Regular cardiac myocyte (primary cell): ENCODE measurements at places on chromosomes 3 and 15. TPM values are rescaled to one million over a fixed set of nuclear protein-coding genes. Genes with fewer than 3 reads are reported as not detected.

Gene PCOLCE2
- 27.8 and 73.6 TPM in 2 replicates for total RNA-seq

Gene NRG4
- total RNA-seq = 0.56 TPM in 1 of 2 replicates, not detected in the other

Gene EOMES
- total RNA-seq = not detected in 2 replicates

Gene NTRK3
- total RNA-seq = 0.19 and 3.1 TPM in 2 replicates

Gene BFSP2
- not detected in 2 replicates for total RNA-seq

Gene ETFA
- total RNA-seq = 122 and 137 TPM in 2 replicates

Gene LRRIQ4
- 0.19 TPM in 1 of 2 replicates, not detected in the other for total RNA-seq

Gene SIDT1
- 0.28 and 0.77 TPM in 2 replicates for total RNA-seq

Gene XCR1
- not detected in 2 replicates for total RNA-seq

Gene POPDC2
- 0.56 and 0.58 TPM in 2 replicates for total RNA-seq

Gene EIF2B5
- total RNA-seq = 29.3 and 39.1 TPM in 2 replicates

Gene KNG1
- total RNA-seq = not detected in 2 replicates

Gene ADAM10
- 141 and 183 TPM in 2 replicates for total RNA-seq

Gene GXYLT2
- total RNA-seq = 13.6 and 54.7 TPM in 2 replicates

Gene SI
- not detected in 2 replicates for total RNA-seq

Gene OSBPL10
- 6.7 and 19.2 TPM in 2 replicates for total RNA-seq

Gene ELL3
- 1.7 and 1.9 TPM in 2 replicates for total RNA-seq

Gene GOLGA6D
- total RNA-seq = under 0.01 TPM in 1 of 2 replicates, not detected in the other

Gene CYP1A1
- 0.19 and 2.5 TPM in 2 replicates for total RNA-seq

Gene FGD5
- 0.58 and 0.85 TPM in 2 replicates for total RNA-seq

Gene PPM1L
- 1.7 and 2.3 TPM in 2 replicates for total RNA-seq

Gene CDHR4
- total RNA-seq = not detected in 2 replicates

Gene FOXB1
- total RNA-seq = not detected in 2 replicates

Gene REC114
- not detected in 2 replicates for total RNA-seq

Gene CFAP20DC
- total RNA-seq = 2.0 and 4.4 TPM in 2 replicates

Gene FBXW12
- 0.28 TPM in 1 of 2 replicates, not detected in the other for total RNA-seq

Gene TNNC1
- 0.96 and 2.5 TPM in 2 replicates for total RNA-seq

Gene GP5
- total RNA-seq = 0.19 and 1.1 TPM in 2 replicates

Gene PSTPIP1
- total RNA-seq = 0.56 and 1.3 TPM in 2 replicates

Gene ZBED2
- total RNA-seq = under 0.01 and 0.19 TPM in 2 replicates

Gene RLBP1
- not detected in 2 replicates for total RNA-seq

Gene CSPG5
- total RNA-seq = 0.19 and 0.28 TPM in 2 replicates

Gene GNAI2
- 164 and 291 TPM in 2 replicates for total RNA-seq

Gene ITIH3
- total RNA-seq = 0.19 and 0.85 TPM in 2 replicates

Gene GLDN
- 1.2 and 1.4 TPM in 2 replicates for total RNA-seq

Gene GRK7
- not detected in 2 replicates for total RNA-seq

Gene XRN1
- total RNA-seq = 32.7 and 33.0 TPM in 2 replicates

Gene SYNPR
- total RNA-seq = not detected in 2 replicates

Gene VIPR1
- 7.7 and 22.8 TPM in 2 replicates for total RNA-seq

Gene ITIH1
- total RNA-seq = 0.56 TPM in 1 of 2 replicates, not detected in the other

Gene ACKR2
- total RNA-seq = under 0.01 TPM in 1 of 2 replicates, not detected in the other

Gene ERICH6
- total RNA-seq = under 0.01 TPM in 1 of 2 replicates, not detected in the other

Gene XIRP1
- under 0.01 TPM in 1 of 2 replicates, not detected in the other for total RNA-seq

Gene AQR
- total RNA-seq = 17.5 and 19.7 TPM in 2 replicates

Gene NAALADL2
- total RNA-seq = 5.8 and 7.3 TPM in 2 replicates

Gene EIF5A2
- 17.4 and 17.5 TPM in 2 replicates for total RNA-seq

Gene CACNA2D3
- total RNA-seq = 0.19 and 0.85 TPM in 2 replicates

Gene KLHL40
- not detected in 2 replicates for total RNA-seq

Gene WDR49
- total RNA-seq = under 0.01 TPM in 1 of 2 replicates, not detected in the other

Gene DAZL
- not detected in 2 replicates for total RNA-seq

Gene AMIGO3
- 0.28 TPM in 1 of 2 replicates, not detected in the other for total RNA-seq

Gene DNAJA4
- 3.4 and 4.8 TPM in 2 replicates for total RNA-seq

Gene FNDC3B
- total RNA-seq = 112 and 168 TPM in 2 replicates

Gene FEZF2
- total RNA-seq = not detected in 2 replicates
